ENCODE measurements at places on chromosomes 16 and 17.

GRCh38 chr17:75820094-75821080, 23.8 kb downstream of the UNC13D start:
- H3K27me3 ChIP-seq = no peaks in the 10 kb centered on the region
- H3K4me1 ChIP-seq = no peaks in the 10 kb centered on the region
- H3K27ac ChIP-seq = no peak overlapping the region
- no peak for DNase-seq
- H3K36me3 ChIP-seq = no peaks in the 10 kb centered on the region
- no peak overlapping the region for H3K4me3 ChIP-seq

- H3K4me3 ChIP-seq = no peak overlapping the region
- H3K27me3 ChIP-seq = no peaks in the 10 kb centered on the region
- peak; percentile 68 for DNase-seq
- no peaks in the 10 kb centered on the region for H3K36me3 ChIP-seq
Measured at GRCh38 chr16:30991052-30991451, 6.0 kb downstream of the HSD3B7 start.

DNA sequence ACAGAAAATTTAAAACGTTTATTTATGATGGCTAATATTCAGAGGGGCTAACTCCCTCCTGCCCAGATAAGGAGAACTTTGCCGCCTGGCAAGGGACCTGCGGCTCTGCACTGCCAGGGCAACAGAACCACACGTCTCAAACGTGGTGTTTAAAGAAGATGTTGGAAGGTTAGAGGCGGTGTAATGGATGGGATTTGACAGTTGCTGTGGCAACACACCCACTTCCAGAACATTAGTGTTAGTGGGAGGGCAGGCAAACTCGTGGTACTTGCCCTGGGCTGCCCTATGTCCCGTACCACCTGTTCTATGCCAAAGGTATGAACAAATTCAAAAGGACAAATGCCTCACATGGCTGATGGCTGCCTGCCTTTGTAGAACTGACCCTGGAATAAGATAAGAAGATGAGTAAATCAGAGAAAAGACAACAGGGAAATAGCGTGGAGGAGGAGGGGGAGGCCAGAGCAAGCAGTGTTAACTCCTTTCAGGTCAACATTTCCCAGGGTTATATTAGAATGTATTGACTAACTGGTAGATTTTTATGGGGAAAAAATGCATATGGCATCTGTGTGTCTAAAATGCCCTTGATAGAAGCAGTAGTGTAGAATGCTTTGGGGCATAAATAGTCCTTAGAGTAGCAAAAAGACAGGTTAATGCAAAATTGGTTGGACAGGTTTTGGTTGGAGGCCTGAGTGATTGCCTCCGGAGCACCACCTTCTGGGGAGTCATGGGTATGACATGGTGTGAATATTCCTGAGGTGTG, 30.8 kb downstream of the HLF start:
- DNase-seq = no peak
- H3K36me3 ChIP-seq = no peaks in the 10 kb centered on the region
- H3K27ac ChIP-seq = peak overlapping the region; percentile 69
- H3K4me3 ChIP-seq = no peak overlapping the region
- peaks cover 4% of the 10 kb centered on the region for H3K4me1 ChIP-seq

DNA sequence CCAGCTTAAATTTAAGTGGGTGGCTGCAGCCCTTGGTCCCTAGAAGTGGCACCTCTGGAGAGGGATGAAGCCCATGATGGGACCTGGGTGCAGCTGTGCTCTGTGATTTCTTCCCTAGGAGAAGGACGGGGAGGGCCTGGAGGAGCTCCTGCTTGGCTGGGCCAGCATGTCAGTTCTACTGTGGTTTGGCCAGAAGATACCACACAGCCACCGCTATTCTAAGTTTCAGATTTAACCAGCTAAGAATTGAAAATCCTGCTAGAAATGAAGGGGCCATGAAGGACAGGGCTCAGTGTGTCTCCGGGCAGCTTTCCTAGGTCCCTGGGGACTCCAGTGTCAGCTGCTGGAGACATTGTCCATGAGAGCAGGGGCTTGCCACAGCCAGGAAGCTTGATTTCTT, 9.7 kb downstream of the RAP1GAP2 start:
- H3K4me1 ChIP-seq = no peaks in the 10 kb centered on the region
- H3K36me3 ChIP-seq = no peaks in the 10 kb centered on the region
- H3K27ac ChIP-seq = no peak overlapping the region

GRCh38 chr16:57324749-57325148, 33.8 kb upstream of the CCL22 start:
- H3K27me3 ChIP-seq = no peaks in the 10 kb centered on the region
- H3K27ac ChIP-seq = no peak overlapping the region
- no peak for DNase-seq
